ENCODE measurements at places on chromosomes 3 and 15.

GRCh38 chr15:78675617-78676360 is 34.8 kb upstream of the CHRNB4 start:
- DNase-seq: no peak

GRCh38 chr15:50890751-50891150 is 17.7 kb upstream of the AP4E1 start:
- DNase-seq: no peak

GRCh38 chr15:92714077-92714476 is 58.5 kb upstream of the FAM174B start:
- DNase-seq: no peak

DNA sequence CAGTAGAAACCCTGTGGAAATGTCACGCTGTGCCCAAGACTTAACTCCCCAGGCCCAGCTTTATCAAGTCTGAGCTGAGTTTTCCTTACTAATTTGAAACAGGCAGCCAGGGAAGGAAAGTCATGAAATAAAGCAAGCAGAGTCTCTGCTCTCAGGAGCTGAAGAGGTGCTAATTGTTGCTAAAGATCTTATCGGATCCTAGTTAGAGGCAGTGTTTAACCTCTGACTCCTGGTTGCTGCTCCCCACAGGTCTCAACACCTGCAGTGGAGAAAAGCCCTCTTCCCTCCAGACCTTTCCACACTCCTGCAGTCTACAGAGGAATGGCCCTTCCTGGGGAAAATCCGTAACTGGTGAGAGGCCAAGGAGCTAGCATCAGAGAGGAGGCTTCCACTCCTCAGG is 628.2 kb downstream of the NTRK3 start:
- no peak for DNase-seq

GRCh38 chr3:151501923-151502632 is 41.2 kb upstream of the IGSF10 start:
- DNase-seq: no peak

- no peak for DNase-seq
Observed at GRCh38 chr15:99707473-99708270, 25.6 kb downstream of the LYSMD4 start.

DNA sequence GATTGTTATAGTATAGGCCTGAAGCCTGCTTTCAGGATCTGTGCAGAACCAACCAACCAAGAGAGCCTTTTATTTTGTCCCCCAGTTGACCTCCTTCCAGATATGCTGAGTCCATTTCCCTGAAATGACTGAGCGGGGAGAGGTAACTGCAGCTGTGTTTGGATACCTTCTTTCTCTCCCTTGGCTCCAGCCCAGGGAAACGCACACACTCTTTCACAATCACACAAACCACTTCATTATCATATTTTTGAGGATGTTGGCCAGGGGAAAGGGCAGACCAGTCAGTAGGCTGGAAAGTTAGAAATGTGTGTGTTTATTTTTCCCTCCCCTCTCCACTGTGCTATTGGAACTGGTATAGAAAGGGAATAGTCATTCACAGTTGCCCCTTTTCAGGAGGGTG is 417.7 kb upstream of the TBL1XR1 start:
- DNase-seq: no peak

DNA sequence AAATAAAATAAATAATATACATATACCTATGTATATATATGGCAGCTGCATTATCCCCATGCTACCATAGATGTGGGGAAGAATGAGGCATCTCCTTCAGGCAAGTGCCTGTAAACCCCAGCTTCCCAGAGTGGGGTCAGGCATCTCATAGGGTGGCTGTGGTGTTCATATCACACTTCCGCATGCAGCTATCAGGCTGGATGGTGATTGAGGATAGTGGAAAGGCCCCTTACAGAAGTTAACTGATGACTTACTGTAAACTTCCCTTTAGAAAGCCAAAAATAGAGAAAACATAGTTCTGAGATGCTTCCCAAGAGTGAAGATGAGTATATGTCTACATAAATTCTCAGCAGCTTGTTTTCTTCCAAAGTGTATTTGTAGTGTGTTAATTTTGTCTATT is 3.5 kb upstream of the PP2D1 start:
- DNase-seq: no peak

DNA sequence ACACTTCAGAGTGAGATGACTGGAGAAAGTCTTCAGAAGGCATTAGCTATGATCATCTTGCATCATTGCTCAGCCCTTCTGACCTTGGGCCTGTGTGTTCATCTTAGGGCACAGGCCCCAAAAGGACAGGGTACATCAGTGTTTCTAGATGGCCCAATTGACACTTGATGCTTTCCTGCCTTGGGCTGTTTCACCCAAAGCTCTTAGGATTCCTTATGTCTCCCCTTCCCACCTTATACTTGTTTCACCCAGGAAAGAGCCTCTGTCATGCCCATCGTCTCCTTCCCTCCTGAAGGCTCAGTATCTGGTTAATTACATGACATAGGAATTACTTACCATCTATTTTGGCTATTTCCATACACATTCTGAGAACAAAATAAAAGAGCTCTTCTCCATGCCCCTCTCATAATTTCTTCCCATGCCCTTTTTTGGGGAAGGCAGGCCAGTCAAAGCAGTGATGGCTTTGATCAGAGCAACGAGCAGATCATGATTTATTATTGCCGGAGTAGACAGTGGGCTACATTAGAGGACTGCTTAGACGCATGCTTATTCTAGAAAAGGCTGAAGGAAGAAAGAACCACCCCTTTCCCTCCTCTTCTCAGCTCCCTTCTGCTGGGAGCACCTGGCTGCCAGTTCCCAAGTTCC is 72.9 kb downstream of the GHSR start:
- DNase-seq: no peak

- DNase-seq: no peak
Observed at GRCh38 chr15:90232941-90233386, 777 bp downstream of the CIB1 start.

- no peak for DNase-seq
Observed at GRCh38 chr3:197810901-197811300, 19.8 kb downstream of the LRCH3 start.

- DNase-seq: no peak
Observed at GRCh38 chr15:59247364-59247763, 40.7 kb downstream of the LDHAL6B start.

- DNase-seq: no peak
Observed at GRCh38 chr15:89528757-89529352, 32.5 kb upstream of the RHCG start.

DNA sequence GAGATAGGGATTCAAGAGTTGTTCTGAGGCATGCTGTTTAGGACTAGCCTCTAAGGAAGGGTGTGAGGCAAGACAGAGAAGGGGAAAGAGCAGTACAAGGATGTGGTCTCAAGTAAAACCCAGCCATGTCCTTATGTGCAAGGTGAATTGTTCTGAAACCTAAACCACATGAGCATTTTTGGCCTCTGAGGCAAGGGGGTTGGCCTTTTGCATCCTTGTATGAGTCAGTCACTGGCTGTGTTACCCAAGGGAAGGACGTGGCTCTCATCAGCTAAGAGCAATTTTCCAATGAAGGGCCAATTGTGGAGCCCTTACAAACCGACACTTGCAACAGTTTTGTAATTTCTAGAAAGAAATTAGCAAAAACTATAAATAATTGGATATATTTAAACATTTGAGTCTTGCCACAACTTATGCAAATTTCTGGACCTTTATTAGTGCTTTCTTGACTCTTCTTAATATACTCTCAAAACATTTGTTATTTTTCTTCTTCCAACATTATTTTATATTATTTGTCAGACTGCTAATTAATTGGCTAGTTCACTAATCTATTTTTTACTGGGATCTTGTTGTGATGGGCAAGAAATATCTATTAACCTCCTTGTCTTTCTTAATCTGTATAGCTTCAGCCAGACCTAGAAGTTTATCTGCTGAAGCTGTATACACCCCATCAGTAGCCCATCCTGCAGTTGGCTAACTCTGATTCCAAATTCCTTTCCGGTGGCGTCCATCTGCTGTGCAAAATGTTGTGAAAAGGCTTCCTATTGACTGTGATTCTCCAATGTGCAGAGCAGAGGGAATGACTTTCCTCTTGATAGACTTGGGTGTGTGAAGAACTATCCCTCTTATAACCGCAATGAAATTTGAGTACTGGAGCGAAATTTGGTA is 97.7 kb upstream of the P2RY1 start:
- DNase-seq: no peak

- no peak for DNase-seq
Observed at GRCh38 chr15:50883903-50884302, 24.6 kb upstream of the AP4E1 start.

GRCh38 chr3:37751967-37752648 is 109.6 kb upstream of the CTDSPL start:
- DNase-seq: no peak

GRCh38 chr15:68733666-68734065 is 87.0 kb downstream of the ANP32A start:
- DNase-seq: no peak

DNA sequence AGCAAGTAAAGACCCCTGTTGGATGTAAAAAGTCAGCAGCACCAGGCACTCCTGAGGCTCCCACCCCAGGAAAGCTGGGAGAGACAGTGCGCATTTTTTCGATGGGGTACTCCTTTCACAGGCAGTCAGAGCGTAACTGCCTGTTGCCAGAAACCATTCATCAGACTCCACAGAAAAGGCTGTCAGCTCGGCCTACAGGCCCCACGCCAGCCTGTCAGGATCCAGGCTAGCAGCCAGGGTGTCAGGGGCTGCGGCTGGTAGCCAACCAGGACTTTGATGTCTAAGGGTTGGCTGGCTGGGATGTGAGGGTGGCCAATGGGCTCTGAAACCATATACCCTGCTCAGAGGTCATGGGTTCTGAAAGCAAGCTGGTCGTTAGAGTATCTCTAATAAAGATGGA is 164.5 kb downstream of the WNT5A start:
- no peak for DNase-seq

Measured in stimulated activated CD4-positive, alpha-beta T cell treated with anti-CD3 and anti-CD28 coated beads, Interleukin-1b, Interleukin-23, amount 100 ng/mL, for 1 hour (primary cell).